ENCODE measurements at places on chromosomes 11 and 22.

GRCh38 chr11:33879375-33879774, 12.5 kb downstream of the LMO2 start:
- no peak for DNase-seq

DNA sequence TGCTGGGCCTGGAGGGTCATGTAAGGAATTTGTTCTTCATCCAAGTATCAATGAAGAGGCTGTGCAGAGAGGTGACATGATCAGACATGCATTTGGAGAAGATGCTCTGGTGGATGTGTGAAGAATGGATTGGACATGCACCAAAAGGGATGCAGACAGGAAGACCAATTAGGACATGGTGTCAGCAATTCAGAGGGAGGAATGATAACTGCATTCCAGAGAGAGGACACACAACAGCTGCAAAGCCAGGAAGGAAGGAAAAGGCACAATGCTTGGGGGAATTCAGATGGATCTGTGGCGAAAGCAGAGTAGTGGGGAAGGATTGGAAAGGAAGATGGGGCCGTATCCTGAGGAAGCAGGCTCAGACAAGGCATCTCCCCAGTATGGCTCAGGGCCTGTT, 5.2 kb upstream of the ARRB1 start:
- DNase-seq: no peak

- DNase-seq: no peak
Observed at GRCh38 chr11:97751405-97751804, 1269.3 kb upstream of the CNTN5 start.

GRCh38 chr11:70511345-70511744, 113.0 kb downstream of the CTTN start:
- no peak for DNase-seq

DNA sequence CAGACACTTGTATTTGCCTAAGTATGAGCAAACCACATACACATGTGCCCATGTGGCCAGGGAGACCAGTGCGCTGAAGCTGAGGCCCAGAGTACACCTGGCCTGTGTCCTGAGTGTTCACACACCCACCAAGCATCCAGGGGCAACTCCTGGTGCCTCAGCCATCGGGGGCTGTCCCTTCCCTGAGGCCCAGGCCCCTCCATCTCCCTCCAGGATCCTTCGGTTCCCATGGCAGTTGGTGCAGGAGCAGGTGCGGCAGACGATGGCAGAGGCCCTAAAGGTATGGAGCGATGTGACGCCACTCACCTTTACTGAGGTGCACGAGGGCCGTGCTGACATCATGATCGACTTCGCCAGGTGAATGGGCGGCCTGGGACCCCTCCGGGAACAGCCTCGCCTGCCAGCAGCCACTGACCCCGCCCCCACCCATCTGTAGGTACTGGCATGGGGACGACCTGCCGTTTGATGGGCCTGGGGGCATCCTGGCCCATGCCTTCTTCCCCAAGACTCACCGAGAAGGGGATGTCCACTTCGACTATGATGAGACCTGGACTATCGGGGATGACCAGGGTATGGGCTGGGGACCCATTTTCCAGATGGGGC, 6.5 kb upstream of the SMARCB1 start:
- DNase-seq: no peak

Measured in skeletal muscle cell (primary cell).